Body of pancreas (tissue), 4 donors: ENCODE measurements at places on chromosomes 6 and 20.

- H3K27me3 ChIP-seq = no peaks in the 10 kb centered on the region
- no peaks in the 10 kb centered on the region for H3K36me3 ChIP-seq
- H3K4me3 ChIP-seq = no peak overlapping the region
- no peak overlapping the region for H3K27ac ChIP-seq
Measured at GRCh38 chr6:109715616-109716015, 24.5 kb downstream of the FIG4 start.

DNA sequence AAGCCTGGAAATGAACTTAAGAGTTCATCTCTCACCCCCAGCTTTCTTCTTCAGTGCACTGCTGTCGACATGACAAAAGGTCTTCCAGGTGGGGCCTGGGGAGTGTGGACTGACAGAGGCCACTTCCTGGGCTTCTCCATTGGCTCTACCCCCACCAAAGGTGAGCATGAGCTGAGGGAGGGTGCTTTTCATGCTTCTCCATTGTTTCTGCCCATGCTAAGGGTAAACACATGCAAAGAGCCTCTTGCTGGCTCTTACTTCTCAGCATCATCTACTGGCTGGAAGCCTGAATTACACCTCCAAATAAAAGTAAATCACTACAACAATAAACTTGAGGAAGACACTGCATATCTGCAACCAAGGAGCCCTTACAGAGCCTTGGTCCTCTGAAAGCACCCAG, 227.2 kb downstream of the EPM2A start:
- no peaks in the 10 kb centered on the region for H3K27me3 ChIP-seq
- no peak overlapping the region for H3K27ac ChIP-seq
- no peak for DNase-seq
- no peak overlapping the region for H3K4me3 ChIP-seq

DNA sequence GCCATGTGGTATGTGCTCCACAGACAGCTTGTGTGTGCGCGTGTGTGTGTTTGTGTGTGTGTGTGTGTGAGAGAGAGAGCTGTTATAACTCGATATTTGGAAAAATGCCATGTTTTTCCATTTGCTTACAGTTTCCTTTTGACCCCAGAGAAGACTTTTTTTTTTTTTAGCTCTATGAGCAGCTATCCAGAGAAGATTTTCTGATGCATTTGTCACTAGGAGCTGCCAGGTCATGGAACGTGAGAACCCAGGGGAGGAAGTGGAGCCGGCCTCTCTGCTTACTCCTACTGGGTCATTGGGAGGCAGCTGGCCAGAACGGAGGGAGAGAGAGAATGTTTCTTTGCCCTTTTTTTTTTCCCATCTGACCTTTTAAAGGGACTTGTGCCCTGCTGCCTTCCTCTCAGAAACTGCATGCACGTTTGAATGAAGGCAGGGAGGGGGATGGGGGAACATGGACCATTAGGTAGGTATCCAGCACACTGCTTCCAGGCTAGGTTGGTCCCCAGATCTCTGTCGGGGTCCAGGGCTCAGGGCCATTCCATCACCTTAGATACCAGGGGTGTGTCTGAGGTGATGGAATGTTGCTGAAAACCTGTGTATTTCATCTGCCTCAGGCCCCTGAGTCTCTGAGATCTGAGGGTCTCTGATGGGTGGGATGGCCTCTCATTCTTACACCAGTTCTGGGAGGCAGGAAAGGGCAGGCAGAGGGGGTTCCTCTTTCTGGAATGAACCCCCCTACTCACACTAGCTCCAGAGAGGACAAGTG, 11.2 kb upstream of the MRPS18A start:
- peak; percentile 73 for DNase-seq
- peak overlapping the region; percentile 54 for H3K27ac ChIP-seq
- H3K4me1 ChIP-seq = peaks cover 44% of the 10 kb centered on the region

DNA sequence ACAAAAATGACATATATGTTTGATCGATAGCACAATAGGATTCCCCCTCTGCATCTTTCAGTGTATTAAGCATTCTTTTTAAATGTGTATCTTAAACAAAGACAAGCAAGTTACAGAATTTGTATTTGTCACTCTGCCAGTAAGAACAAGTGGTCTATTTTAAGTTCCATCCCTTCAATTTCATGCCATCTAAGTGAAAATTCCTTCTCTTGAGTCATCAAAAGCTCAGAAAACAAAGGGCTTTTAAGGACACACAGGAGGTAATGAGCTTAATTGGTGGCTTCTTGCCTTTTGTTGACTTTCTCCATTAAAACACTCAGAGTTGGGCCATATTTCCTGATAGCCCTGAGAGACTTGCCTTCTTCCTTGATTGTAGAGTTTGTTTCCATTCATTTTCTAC, 547.8 kb downstream of the TENT5A start:
- H3K27ac ChIP-seq = no peak overlapping the region
- no peak for DNase-seq
- H3K27me3 ChIP-seq = no peaks in the 10 kb centered on the region
- H3K4me1 ChIP-seq = no peaks in the 10 kb centered on the region
- no peaks in the 10 kb centered on the region for H3K36me3 ChIP-seq

- no peak for DNase-seq
- no peak overlapping the region for H3K27ac ChIP-seq
- peaks cover 7% of the 10 kb centered on the region for H3K4me1 ChIP-seq
- H3K36me3 ChIP-seq = no peaks in the 10 kb centered on the region
- H3K27me3 ChIP-seq = no peaks in the 10 kb centered on the region
Measured at GRCh38 chr6:36436466-36436865, 6.2 kb downstream of the PXT1 start.

- no peak for DNase-seq
- no peaks in the 10 kb centered on the region for H3K27me3 ChIP-seq
- no peaks in the 10 kb centered on the region for H3K4me1 ChIP-seq
- no peak overlapping the region for H3K4me3 ChIP-seq
- no peaks in the 10 kb centered on the region for H3K36me3 ChIP-seq
Measured at GRCh38 chr6:3209114-3210023, 18.1 kb downstream of the TUBB2B start.

DNA sequence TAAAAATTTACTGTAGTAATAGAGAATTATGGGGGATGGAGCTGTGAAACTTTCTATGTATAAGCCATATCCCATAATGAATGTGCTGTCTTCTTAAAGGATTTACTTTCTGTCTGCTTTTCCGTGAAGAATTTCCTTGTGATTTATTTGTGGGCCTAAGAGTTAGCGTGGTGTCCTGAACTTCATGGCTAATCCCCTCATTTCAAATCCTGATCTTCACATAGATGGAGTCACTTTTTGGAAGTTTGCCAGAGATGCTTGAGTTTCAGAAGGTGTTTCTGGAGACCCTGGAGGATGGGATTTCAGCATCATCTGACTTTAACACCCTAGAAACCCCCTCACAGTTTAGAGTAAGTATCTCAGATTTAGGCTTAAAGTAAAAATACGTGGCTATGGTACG, 19.4 kb upstream of the CLDN20 start:
- no peak overlapping the region for H3K27ac ChIP-seq
- H3K36me3 ChIP-seq = no peaks in the 10 kb centered on the region
- no peaks in the 10 kb centered on the region for H3K4me1 ChIP-seq
- H3K27me3 ChIP-seq = no peaks in the 10 kb centered on the region

DNA sequence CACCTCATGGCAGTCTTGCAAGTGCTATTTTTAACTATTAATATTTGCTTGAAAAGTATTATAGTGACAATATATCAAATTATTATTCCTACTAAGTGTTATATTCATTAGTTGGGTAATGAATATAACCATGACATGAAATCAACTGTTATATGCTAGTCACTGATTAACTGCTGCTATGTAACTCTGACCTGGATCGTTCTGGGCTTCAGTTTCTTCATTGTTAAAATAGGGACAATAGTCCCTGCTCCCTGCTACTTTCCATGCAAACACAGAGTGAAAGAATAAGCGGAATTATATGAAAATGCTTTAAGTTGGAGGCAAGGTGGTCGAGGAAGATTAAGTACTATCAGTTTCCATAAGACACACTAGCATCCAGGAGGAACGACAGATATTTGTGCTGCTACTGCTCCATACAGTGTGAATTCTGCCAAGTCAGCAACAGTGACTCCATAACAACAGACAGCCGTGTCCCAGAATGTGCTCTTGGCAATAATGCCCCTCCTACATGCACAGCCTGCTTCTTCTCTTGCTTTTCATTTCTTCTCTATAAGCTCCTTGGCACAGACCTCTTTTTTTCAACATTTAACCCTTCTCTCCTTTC, 107.2 kb downstream of the CHD6 start:
- H3K36me3 ChIP-seq = no peaks in the 10 kb centered on the region
- H3K27ac ChIP-seq = no peak overlapping the region
- H3K4me1 ChIP-seq = peaks cover 31% of the 10 kb centered on the region
- no peaks in the 10 kb centered on the region for H3K27me3 ChIP-seq
- H3K4me3 ChIP-seq = no peak overlapping the region

DNA sequence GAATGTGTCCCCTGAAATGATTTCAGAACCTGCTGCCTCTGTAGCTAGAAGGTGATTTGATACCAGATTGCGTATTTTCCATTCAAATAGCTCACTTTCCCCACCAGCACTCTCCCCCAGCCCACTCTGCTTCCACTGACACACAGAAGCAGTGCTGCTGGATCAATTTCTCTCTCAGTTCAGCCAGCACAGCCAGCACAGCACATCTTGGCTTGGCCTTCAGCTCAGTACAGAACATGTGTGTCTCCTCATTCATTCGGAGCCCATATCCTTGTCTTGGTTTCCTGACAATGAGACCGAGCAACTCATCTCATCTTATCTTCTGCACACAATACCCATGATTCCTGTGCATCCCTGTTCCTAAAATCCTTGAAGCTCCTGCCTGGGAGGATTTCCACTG, 33.8 kb upstream of the CD83 start:
- no peak overlapping the region for H3K27ac ChIP-seq
- no peak for DNase-seq
- H3K27me3 ChIP-seq = no peaks in the 10 kb centered on the region
- H3K4me1 ChIP-seq = no peaks in the 10 kb centered on the region

DNA sequence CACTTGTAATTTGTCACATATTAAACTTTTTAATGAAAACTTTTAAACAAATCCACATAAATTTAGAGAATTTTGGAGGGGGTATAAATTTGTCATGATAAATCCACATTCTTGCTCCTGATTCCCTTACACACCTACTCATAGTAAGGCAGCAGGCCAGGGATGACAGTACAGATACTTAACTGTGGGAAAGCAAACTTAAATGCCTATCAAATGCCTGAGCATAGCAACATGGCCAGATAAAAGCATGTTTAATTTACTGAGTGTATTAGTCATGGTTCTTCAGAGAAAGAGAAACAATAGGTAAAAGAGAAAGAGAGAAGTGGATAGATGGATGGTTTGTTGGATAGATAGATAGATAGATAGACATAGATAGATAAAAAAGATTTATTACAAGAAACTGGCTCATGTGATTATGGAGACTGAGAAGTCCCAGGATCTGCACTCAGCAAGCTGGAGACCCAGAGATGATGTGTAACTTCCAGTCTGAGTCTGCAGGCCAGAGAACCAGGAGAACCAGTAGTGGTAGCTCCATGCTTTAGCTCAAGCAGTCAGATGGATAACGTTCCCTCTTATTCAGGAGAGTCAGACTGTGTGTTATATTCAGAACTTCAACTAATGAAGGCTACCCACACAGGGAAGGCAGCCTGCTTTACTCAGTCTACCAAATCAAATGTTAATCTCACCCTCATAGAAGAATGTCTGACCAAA, 15.9 kb upstream of the ADGRF1 start:
- no peak for DNase-seq
- H3K27ac ChIP-seq = no peak overlapping the region
- no peak overlapping the region for H3K4me3 ChIP-seq

DNA sequence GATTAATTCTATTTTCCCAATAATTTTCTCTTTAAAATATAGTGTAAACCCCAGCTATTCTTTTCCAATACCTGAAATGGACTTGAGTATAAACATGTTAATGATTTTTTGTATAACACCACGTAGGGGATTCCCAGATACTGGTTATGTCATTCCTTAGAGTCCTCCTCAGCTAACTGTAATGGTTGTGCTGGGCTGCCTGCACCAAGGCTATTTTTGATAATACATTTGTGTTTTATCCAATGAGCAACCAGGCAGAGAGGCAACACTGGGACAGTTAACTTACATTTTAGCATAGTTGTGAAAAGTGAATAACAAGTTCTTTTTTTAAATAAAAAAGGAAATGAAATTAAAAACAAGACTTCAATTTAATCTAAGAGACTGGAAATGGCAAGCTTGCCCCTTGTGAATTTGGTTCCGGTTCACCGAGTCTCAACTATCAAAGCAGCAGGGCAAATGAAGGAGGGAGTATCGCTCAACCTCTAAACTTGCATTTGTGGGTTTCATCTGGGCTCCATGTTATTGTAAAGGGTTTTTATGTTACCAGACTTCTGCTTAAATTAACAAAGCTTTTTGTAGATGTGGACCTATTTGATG, 18.8 kb upstream of the BACH2 start:
- no peaks in the 10 kb centered on the region for H3K36me3 ChIP-seq
- H3K4me1 ChIP-seq = no peaks in the 10 kb centered on the region
- no peaks in the 10 kb centered on the region for H3K27me3 ChIP-seq
- H3K4me3 ChIP-seq = no peak overlapping the region
- H3K27ac ChIP-seq = no peak overlapping the region

- no peak overlapping the region for H3K27ac ChIP-seq
- no peak overlapping the region for H3K4me3 ChIP-seq
- H3K27me3 ChIP-seq = no peaks in the 10 kb centered on the region
- no peaks in the 10 kb centered on the region for H3K36me3 ChIP-seq
- DNase-seq = no peak
Measured at GRCh38 chr20:62233684-62234083, 4.6 kb upstream of the OSBPL2 start.

GRCh38 chr20:62405108-62405980, 1.7 kb downstream of the CABLES2 start:
- no peaks in the 10 kb centered on the region for H3K27me3 ChIP-seq
- peaks cover 38% of the 10 kb centered on the region for H3K4me1 ChIP-seq
- H3K27ac ChIP-seq = no peak overlapping the region
- peak; percentile 56 for DNase-seq

DNA sequence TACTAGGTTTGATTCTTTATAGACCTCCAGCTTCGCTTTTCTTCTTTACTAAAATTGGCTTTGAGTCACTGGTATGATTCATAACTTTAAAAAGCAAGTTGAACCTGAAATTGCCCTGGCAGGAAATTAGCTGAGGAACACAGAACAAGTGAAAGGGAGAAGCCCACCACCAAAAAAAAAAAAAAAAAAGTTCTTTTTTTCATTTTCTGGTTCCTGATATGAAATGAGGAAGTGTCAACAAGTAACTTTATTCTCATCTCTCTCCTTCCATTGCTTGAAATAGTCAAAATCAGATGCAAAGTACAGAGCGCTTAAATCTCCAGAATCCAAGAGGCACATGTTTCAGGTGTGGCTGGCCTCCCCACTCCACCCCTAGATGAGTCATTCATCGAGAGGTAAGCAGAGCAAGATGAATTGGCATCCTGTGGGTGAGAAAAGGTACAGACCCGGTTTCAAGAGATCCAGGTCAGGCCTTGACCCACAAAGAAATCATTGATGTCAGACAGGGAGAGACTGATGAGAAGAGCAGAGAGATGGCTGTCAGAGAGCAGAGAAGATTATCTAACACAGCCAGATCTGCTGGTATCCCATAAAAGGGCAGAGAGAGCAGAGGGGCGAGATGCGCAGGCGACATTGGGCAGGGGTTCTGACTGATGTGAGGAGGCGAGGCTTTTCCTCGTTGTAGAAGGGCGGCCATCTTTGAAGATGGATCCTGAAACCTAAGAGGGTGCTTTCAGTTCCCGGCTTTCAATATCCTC, 54.8 kb upstream of the MBOAT1 start:
- H3K27me3 ChIP-seq = no peaks in the 10 kb centered on the region
- no peak overlapping the region for H3K4me3 ChIP-seq
- no peak overlapping the region for H3K27ac ChIP-seq
- no peaks in the 10 kb centered on the region for H3K4me1 ChIP-seq
- no peaks in the 10 kb centered on the region for H3K36me3 ChIP-seq

GRCh38 chr20:64176551-64176950, 12.3 kb downstream of the MYT1 start:
- H3K4me1 ChIP-seq = no peaks in the 10 kb centered on the region
- H3K36me3 ChIP-seq = no peaks in the 10 kb centered on the region
- no peaks in the 10 kb centered on the region for H3K27me3 ChIP-seq
- peak; percentile 26 for DNase-seq
